Activated CD4-positive, alpha-beta T cell treated with anti-CD3 and anti-CD28 coated beads, Interleukin-2, amount 50 U/mL, for 16 hours (primary cell): ENCODE measurements at places on chromosomes 3 and 15.
A peak's percentile ranks its signal among the peaks of the same experiment; 100 is the strongest.

DNA sequence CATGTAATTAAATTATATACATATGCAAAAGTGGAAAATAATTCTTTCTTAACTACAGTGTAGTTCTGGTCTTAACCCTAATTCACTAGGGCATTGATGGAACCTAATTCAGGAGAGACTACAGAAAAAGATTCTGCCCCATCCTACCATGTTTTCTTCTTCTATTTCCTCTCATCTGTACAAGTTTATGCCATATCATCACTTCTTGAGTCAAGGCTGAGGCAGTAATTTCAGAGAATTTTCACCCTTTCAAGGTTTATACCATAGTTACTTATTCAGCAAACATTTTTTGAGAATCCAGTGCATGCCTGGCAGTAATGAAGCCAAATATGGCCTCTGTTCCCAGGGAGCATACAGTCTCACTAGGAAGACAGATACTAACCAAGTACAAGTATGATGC lies 33.4 kb downstream of the SHOX2 start:
- no peak for DNase-seq

- DNase-seq: peak; percentile 75
Measured at GRCh38 chr3:148990236-148990635, 1.1 kb upstream of the GYG1 start.

- DNase-seq: no peak
Measured at GRCh38 chr3:74210739-74211138, 403.7 kb downstream of the CNTN3 start.

DNA sequence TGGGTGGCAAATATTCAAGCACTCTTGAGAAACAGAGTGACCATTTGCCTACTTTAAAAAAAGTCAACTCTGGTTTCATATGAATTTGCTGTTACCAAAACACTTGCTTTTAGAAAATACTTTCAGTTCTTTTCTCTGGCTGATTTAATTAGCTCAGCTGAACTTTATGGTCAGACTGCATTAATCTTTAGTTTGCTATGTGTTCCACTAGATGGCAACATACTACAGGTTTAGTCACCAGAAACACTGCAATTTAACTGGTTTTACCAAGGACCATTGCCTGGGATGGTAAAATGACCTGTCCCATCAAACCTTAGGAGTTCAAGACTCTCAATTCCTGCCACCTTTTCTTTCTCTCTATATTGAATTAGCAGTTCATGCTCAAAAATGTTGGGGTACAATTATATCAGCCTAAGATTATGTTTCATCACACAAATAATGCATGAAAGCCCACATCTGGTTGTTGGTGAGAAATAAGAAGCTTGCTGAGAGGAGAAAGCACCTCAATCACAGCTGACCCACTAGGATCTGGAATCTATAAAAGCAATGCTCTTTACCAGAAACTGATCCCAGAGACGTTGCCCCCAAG lies 14.2 kb downstream of the EIF4E3 start:
- peak; percentile 62 for DNase-seq

GRCh38 chr15:56076640-56077039 lies 83.2 kb upstream of the NEDD4 start:
- DNase-seq: no peak
